ENCODE measurements at places on chromosomes 13 and 19. TPM values are rescaled to one million over a fixed set of nuclear protein-coding genes. Genes with fewer than 3 reads are reported as not detected.

- no peaks in the 10 kb centered on the region for H3K36me3 ChIP-seq
- H3K27me3 ChIP-seq, result no peaks in the 10 kb centered on the region
- H3K4me3 ChIP-seq, result no peak overlapping the region
- no peak overlapping the region for H3K27ac ChIP-seq
These were observed 9.4 kb downstream of the ZSCAN18 start for GRCh38 chr19:58088521-58089052.

DNA sequence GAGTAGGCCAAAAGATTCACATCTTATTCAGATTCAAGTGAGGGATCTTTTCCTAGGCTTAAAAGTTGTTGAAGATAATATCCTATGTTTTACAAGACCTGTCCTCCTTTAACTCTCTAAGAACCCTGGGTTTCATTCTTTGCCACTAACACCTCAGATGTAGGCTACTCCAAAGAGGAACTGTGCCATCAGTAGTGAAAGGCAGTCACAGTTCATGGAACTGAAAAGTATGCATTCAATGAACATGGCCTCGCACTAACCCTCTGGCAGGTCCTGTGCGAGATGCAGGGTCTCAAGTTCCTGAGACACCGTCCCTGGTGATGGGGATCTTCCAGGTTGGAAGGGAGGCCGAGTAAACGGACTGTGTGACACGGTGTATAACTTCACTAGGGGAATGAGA lies 4.3 kb downstream of the LGALS14 start:
- no peaks in the 10 kb centered on the region for H3K27me3 ChIP-seq
- H3K36me3 ChIP-seq, result no peaks in the 10 kb centered on the region
- H3K4me3 ChIP-seq, result no peak overlapping the region

The ATXN8OS gene
- not detected for total RNA-seq

GRCh38 chr13:48403151-48403631 lies 9.7 kb downstream of the LPAR6 start:
- no peaks in the 10 kb centered on the region for H3K36me3 ChIP-seq
- H3K4me3 ChIP-seq, result no peak overlapping the region
- H3K27ac ChIP-seq, result no peak overlapping the region
- peaks cover 10% of the 10 kb centered on the region for H3K4me1 ChIP-seq
- H3K27me3 ChIP-seq, result no peaks in the 10 kb centered on the region

DNA sequence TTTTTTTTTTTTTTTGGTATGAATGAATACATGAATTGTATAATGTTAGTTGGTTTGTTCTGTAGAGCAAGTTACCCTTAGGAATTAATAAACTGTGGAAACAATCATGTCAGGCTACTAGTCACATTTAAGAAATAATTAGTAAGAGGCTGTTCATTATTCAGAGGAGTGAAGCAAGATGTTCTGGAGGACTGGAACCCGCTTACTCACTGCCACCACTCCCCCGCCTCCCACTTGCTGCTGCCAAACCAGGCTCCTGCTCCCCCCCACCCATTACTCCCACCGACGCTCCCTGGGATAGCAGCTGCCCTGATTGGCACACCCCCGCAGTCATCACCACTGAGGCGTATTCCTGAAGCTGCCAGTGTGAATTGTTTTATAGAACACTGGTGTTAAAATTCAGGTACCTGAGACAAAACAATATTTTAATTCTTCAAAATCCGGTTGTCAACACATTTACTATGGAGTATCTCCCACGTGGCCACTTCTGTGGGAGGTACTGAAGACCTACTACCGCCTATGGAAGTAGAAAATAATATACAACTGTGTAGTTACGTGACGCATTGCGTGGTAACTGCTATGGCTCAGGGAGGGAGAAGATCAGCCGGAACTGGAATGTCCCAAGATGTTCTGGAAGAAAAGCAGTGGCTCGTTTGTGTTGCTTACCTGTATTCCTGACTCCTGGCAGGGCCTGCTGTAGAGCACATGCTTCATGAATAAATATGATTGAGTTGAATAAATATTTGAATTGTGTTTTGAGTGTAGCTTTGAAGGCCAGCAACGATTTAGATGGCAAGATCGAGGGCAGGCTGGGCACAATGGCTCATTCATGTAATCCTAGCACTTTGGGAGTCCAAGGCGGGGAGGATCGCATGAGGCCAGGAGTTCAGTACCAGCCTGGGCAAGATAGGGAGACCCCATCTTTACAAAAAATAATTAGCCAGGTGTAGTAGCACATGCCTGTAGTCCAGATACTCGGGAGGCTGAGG lies 1.7 kb downstream of the DPY19L3 start:
- H3K4me3 ChIP-seq, result peak overlapping the region; percentile 86
- no peak overlapping the region for H3K27ac ChIP-seq
- H3K36me3 ChIP-seq, result peaks cover 19% of the 10 kb centered on the region

The RNF17 gene
- total RNA-seq, result not detected

All from astrocyte (in vitro differentiated cells and primary cell).